ENCODE measurements at places on chromosomes 16 and 17. TPM values are rescaled to one million over a fixed set of nuclear protein-coding genes. Genes with fewer than 3 reads are reported as not detected.

The VMP1 gene
- total RNA-seq: 171 TPM

The SLC38A7 gene
- total RNA-seq: 42.6 TPM

The HOXB7 gene
- total RNA-seq: 27.2 TPM

The GAST gene
- not detected for total RNA-seq

The KRTAP4-1 gene
- not detected for total RNA-seq

The TBC1D26 gene
- total RNA-seq: not detected

The KCNH4 gene
- not detected for total RNA-seq

The ZNF75A gene
- 17.8 TPM for total RNA-seq

The TMEM235 gene
- total RNA-seq: not detected

The DPEP2 gene
- not detected for total RNA-seq
